ENCODE measurements at places on chromosomes 6 and 20.

- DNase-seq = no peak
These were observed 84.5 kb downstream of the PSMG4 start for GRCh38 chr6:3343089-3343883.

DNA sequence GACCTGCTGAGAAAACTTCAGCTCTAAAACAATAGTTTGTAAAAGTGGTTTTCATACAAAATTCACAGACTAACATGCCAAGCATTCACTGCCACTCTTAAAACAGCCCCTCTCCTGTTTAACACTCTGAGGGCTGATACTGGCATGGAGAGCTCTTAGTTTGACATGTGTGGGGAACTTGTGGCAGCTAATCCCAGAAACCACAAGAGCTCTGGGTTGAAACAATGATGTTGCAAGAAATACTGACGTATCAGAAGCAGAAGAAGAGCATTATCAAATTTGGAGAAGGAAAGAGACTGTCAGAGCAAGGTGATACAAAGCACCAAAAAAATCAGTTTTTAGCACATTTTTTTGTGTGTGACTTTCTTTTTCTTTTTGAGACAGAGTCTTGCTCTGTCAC is 5.1 kb downstream of the BEND3 start:
- DNase-seq = no peak

- no peak for DNase-seq
These were observed 27.1 kb downstream of the PPP1R3G start for GRCh38 chr6:5112066-5112799.

DNA sequence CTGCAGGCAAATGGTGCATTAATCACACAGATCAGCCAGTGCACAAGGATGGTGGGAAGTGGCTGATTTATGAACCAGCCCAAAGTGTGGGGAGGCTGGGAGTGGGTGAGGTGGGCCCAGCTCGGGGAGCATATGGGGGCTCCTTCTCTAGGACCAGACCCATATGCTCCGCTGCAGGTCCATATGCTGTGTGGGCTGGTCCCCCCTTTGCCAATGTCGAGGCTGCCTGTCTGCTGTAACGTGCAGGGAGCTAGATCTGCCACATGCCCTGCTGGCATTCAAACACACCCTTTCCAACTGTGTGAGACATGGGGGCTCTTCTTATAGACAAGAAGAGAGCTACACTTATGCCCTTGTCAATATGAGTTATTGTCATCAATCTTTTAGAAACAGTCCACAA is 566.3 kb downstream of the DHX35 start:
- DNase-seq = no peak

- no peak for DNase-seq
These were observed 21.3 kb upstream of the SCGN start for GRCh38 chr6:25630508-25631278.

GRCh38 chr20:37523911-37524700 is 3.1 kb downstream of the NNAT start:
- DNase-seq = no peak

DNA sequence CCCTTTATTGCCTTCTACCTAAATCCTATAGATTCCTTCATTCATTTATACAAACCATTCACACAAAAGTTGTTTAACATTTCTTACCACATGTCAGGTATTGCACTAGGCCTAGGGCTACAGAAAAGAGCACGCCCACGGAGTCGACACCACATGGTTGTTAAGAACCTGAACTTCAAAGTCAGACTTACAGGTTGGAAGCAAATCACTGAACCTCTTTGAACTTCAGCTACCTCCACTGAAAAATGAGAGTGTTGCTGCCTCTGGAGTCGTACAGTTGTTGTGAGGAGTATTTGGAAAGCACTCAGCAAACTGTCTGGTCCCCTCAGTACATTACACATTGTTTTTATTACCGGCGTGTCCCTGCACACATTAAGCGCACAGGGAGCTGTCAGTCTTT is 3.3 kb upstream of the SLPI start:
- DNase-seq = no peak

GRCh38 chr20:43832096-43832816 is 82.4 kb upstream of the TOX2 start:
- no peak for DNase-seq

GRCh38 chr6:87203448-87204023 is 48.2 kb downstream of the ZNF292 start:
- no peak for DNase-seq

GRCh38 chr6:155026022-155026705 is 31.0 kb downstream of the TIAM2 start:
- DNase-seq = peak; percentile 9

DNA sequence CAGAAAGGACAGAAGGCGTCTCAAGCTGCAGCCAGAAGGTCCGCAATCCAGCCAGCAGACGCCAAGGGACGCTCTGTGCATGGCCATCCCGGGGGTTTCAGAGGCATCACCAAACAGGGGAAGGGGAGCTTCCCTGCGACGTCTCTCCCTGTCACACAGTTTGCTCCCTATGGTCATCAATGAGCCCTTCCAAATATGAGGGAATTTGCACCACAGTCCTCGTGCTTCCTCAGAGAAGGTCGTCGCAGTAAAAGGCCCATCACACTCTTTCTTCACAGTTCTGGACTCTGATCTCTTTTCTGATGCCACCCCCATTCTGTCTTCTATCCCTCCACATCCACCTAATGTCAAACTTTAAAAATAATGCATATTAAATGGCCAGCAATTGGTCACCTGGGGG is 10.2 kb upstream of the FOXC1 start:
- DNase-seq = no peak

DNA sequence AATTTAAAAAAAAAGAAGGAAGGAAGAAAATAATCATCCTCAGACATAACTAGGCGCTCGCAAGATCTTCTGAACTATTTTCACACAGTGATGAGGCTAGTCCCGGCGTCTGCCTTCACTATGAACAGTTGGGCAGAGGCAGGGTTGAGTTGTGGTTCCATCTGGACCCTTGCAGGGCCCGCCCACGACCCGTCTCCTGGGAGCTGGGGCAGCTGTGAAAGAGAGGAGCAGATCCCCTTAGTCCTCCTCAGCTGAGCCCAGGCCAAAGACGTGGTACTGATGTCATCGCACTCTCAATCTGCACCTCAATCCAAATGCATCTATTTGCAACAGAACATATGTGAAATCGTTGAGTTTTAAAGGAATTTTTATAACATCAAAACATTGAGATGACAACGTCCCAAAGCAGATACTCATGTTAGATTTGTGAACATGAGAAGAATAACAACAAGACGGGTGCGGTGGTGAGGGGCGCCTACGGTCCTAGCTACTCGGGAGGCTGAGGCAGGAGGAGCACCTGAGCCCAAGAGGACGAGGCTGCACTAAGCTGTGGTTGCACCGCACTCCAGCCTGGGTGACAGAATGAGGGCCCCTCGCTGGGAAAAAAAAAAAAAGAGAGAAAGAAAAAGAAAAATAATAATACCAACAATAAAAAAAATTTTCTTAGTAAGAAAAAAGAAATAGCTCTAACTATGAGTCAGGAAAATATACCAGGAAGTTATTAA is 15.3 kb downstream of the TCFL5 start:
- DNase-seq = no peak

DNA sequence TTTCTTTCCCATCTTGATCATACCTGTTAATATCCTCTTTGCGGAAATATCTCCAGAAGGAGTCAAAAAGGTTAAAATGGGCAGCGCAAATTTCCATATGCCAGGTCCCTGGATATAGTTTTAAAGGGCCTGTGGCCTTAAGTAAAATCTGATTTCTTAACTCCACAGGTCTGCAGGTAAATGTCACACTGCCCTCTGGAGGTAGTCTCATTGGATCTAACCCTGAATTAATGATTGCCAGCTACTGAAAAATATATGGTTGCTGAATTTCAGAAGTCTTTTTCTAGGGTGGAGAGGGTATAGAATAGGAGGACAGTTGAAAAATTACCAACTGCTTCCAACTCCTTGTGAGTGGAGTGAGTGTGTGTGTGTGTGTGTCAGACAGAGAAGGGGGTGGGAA is 8.5 kb downstream of the MOXD1 start:
- DNase-seq = no peak

- no peak for DNase-seq
These were observed 32.7 kb upstream of the MAP7 start for GRCh38 chr6:136582711-136583471.

DNA sequence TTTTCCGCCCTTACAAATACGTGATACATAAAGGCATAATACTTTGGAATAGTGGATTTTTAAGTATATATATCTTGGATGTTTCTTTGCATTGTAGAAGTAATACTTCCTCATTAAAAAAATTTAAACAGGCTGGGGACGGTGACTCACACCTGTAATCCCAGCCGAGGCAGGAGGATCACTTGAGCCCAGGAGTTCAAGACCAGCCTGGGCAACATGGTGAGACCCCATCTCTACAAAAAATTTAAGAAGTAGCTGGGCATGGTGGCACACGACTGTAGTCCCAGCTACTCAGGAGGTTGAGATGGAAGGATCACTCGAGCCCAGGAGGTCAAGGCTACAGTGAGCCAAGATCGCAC is 38.6 kb upstream of the RNF8 start:
- no peak for DNase-seq

GRCh38 chr20:62357187-62357667 is 9.9 kb downstream of the LAMA5 start:
- DNase-seq = no peak

GRCh38 chr6:44078827-44079671 is 48.2 kb downstream of the MRPL14 start:
- peak; percentile 72 for DNase-seq

DNA sequence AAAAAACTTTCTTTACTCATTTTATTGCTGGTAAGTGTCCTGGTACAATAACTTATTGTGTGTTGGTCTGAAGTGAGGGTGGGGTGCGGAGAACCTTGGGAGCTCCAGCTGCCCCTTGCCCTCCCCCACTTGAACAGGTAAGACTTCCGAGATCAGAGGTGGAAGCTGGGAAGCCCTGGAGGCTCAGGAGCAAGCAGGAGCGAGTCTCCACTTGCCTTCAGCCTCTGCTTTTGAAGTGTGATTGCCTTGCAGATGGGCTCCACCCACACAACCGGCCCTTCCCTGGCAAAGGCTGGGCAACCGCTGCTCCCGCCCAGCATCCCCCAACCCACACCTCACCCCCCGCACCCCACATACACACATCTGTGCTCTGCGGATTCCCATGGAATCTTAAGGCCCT is 179.6 kb downstream of the TFAP2C start:
- DNase-seq = no peak

DNA sequence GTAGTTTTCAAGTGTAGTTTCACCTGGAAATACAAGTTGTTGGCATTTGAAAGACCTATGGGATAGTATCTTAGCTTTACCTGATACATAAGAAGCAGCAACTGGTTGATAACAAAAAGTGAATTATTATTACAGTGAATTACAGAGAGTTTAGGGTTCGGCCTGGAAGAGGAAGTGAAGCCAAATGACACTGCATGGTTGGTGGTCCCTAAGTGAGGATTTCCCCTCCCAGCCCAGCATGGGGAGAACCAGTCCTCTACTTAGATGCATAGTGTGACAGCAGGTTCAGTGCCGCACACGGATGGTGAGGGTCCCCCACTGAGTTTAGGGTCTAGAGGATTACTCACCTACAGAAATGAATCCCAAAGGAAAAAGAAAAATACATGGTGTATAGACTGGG is 18.1 kb downstream of the HLA-DPB1 start:
- DNase-seq = no peak

- DNase-seq = peak; percentile 8
These were observed 347.8 kb upstream of the PLCB4 start for GRCh38 chr20:8721098-8721497.

DNA sequence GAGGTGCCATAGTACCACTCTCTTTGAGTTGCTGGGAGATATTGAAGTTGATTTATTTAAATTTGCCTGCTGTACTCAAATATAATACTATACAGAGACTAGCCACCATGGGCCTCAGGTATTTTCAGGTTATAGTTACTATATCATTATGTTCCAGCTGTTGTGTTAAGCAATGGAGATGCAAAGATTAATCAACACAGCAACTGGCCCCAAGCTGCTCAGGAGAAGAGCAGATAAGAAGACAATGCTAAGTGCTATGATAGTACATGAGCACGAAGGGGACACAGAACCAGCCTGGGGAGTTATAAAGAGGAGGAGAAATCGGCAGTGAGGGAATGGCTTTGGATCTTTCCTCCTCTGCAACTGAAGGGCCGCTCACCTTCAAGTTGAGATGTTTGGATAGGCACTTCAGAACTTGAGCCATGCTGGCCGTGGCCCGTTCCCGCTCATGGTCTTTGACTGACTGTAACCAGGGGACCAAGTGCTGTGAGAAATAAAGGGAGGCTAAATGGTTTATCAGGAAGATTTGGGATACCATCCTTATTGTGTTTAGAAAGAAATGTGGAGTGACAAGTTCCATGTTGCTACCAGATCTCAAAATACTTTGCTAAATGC is 24.3 kb upstream of the RPN2 start:
- no peak for DNase-seq
